Stimulated activated CD4-positive, alpha-beta T cell treated with anti-CD3 and anti-CD28 coated beads, TNF-alpha, amount 100 ng/mL, for 4 hours (primary cell): ENCODE measurements at places on chromosomes 1 and 21.

GRCh38 chr1:209383422-209383821, 200.1 kb upstream of the CAMK1G start:
- DNase-seq = no peak

- DNase-seq = no peak
These were observed 21.1 kb upstream of the ZBTB21 start for GRCh38 chr21:42031241-42031640.

- DNase-seq = no peak
These were observed 4.3 kb downstream of the INKA2 start for GRCh38 chr1:111734856-111735255.

- DNase-seq = no peak
These were observed 207.9 kb upstream of the C1orf87 start for GRCh38 chr1:60281360-60281932.

DNA sequence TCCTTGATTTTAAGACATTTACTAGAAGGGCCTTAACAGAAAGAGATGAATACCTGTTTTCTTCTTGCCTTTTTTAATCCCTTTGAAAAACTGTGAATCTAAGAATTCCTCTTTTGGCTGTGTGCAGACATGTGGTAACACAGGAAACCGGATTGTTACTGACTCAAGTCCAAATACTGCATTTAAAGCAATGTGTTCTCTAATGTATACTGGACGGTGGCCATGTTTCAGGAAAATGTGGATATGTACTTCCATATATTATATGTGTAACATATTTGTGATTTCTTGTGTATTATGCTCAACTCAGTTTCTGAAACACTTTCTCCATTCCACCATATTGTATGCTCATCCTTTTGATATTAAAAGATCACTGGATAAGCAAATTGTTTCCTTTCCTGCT, 185.1 kb downstream of the LRRC7 start:
- DNase-seq = no peak

GRCh38 chr1:46017876-46018503, 114.4 kb downstream of the PIK3R3 start:
- no peak for DNase-seq

GRCh38 chr1:97334454-97334853, 586.4 kb downstream of the DPYD start:
- DNase-seq = no peak

DNA sequence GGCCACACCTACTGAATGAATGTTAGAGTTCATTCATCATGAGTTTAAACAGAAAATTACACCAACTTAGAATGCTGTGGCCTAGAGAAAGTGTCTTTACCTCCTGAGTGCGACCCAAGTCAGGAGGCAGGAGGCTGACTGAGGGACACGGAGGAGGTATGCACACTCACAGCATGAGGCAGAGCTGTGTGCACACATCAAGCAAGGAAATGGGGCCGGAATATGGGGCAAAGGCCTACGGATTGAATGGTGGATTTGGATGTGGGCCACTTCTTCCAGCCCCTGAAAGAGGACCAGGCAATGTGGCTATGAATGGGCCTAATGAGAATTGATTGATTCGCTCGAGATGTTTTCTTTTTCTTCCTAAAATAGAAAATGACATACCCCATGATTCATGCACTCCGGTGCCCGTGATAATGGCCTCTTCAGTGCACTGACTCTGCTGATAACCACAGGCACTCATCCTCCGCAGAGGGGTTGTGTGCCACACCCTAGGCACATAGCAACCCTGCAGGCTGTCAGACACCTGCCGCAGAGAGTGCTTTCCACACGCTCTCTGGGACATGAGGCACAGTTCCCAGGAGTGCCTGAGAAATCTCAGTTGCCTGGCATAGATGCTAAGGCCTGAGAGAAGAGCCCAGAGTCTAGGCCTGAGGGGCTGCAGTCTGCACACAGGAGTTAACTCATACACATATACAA, 155.5 kb downstream of the GLUL start:
- no peak for DNase-seq

DNA sequence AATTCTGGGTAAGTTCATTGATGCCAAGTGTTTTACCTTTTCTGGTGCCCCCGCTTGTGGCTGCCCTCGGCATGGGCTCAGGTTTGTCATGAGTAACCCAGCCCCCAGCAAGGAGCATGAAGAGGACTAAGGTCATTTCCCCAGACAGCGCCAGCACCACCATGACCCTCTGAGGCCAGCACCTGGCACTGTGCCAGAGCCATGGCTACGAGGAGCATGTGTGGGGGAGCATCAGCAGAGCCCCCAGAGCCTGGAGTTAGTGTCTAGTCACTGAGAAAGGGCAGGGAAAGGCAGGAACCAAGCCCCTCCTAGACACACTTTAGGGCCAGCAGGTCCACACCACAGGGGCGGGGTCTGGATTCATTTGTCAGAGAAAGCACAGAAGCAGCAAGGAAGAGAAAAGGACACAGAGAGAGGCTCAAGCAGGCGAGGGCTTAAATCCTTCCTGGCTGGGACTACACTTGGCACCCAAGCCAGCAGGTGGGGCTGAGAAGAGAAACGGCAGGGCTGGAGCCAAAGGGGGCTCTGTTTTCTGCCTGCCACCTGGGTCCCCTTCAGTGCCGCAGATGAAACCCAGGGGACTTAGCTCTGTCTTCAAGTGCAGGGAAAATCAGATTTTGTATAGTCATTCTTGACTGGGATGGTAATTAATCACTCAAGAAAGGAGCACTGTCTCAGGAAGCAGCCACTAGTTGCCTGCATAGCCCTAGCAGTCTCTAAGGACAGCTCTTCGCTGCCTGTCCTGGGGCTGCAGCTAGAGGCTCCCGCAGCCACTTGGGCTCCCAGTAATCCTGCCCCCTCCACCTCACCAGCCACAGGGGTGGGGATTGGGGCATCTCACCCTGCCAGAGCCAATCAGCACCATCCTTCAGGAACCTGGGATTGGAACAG, 79.6 kb upstream of the ZC3H12A start:
- DNase-seq = no peak

GRCh38 chr1:97505816-97506215, 415.0 kb downstream of the DPYD start:
- DNase-seq = no peak

DNA sequence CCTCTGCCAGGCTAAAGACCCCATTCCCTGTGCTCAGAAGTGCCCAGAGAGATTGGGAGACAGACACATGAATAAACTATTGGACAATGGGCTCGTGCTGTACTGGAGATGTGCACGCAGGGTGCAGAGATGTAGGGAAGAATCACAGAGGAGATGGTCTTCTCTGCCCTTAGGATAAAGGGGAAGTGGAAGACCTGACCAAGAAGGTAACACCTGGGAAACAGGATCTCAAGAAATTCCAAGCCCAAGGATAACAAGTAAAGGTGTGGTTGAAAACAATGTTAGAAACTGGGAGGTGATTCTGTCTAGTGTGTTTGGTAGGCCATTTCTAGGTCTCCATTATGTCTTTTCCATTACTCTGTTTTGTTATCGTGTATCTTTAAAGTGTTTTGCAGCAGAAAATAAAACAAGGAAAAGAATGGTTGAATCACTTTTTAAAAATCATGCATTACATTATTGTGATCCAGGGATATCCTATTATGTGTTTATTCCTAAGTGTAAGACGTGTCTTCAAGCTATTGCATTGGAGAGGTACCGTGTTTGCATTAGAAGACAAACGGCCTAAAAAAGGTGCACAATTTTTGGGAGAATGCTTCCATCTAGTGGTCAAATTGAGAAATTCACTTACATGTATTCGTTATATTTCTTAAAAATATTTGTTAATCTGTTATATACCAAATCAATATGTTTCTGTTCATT, 40.8 kb upstream of the KCTD3 start:
- no peak for DNase-seq

GRCh38 chr21:42735944-42736343, 82.5 kb downstream of the PDE9A start:
- no peak for DNase-seq

- no peak for DNase-seq
These were observed 607.0 kb downstream of the NPHP4 start for GRCh38 chr1:5385096-5385799.

GRCh38 chr1:20280341-20280740, 10.3 kb upstream of the VWA5B1 start:
- DNase-seq = no peak

DNA sequence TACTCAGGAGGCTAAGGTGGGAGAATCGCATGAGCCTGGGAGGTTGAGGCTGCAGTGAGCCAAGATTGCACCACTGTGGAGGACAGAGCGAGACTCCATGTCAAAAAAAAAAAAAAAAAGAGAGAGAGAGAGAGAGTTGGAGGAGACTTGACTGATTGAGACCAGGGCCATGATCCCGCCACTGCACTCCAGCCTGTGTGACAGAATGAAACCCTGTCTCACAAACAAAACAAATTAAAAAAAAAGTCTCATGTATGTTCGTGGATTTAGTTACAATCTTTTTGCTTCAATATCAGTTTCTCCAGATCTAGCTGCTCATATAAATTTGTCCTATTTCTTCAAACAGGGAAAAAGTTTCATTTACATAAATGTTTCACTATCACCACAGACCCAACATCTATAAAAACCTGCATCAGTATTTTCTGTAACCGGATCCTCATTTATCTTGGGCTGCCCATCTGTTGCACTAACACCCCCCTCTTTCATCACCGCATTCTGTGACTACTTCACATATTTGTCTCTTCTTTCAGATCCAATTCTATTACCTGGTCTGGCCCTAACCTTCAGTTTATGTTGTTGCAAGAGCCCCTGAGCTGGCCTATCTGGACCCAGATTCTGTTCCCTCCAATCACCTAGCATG, 127.0 kb downstream of the GREM2 start:
- no peak for DNase-seq

DNA sequence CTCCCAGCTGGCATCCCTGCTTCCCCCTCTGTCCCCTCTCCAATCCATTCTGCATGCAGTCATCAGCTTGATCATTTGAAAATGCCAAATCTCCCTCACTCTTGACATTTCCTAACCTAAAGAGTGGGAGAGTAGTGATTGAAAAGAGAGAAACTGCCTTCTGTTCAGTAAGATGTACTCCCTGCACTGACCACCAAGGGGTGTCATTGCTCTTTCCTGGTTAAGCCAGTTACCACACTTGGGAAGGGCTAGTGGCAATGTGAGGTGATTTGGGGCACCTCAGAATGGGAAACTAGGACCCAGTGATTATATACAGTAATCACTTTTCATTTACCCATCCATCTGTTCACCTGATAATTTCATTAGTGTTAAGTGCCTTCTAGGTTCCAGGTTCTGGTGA, 6.9 kb upstream of the TMEM269 start:
- DNase-seq = no peak

GRCh38 chr21:42356650-42357049, 5.9 kb upstream of the TFF2 start:
- DNase-seq = no peak

- no peak for DNase-seq
These were observed 37.3 kb upstream of the LPAR3 start for GRCh38 chr1:84930329-84930728.

- no peak for DNase-seq
These were observed 8.1 kb downstream of the SNX7 start for GRCh38 chr1:98669355-98670296.

DNA sequence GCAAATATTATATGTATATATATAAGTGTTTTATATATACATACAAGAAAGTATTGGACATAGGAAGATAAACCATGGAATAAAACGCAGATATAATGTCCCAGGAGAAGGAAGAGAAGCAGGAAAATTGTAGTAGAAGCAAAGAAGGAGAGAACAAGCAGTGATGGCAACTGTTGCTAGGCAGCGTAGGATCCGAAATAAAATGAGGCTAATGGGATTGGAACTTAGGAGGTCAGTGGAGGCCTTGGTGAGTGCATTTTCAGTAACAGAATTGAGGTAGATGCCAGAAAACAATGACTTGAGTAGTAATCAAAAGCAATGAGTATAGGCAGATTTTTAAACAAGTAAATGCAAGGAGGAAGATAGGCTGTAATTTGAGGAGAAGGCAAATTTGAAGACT, 265.8 kb downstream of the LRRC7 start:
- DNase-seq = no peak

- DNase-seq = no peak
These were observed 24.0 kb upstream of the CPT2 start for GRCh38 chr1:53172426-53173128.

DNA sequence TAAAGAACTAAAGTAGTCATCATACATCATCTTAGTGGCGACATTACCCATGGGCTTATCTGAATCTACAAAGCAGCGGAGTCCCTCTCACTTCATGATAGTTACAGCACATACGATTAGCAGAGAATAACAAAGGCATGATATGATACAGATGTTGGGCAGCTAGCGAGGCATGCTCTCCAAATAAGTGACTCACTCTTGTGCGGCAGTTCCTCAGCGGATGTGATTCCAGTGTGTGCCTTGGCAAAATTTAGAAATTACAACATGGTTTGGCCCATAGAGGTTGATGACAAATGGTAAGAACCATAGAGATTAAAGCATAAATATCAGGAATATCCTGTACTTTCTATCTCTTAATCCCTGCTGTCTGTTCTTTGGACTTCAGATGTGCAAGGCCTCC, 48.1 kb upstream of the PAXBP1 start:
- no peak for DNase-seq

- DNase-seq = no peak
These were observed 245.9 kb downstream of the PRDM2 start for GRCh38 chr1:13945856-13946255.

DNA sequence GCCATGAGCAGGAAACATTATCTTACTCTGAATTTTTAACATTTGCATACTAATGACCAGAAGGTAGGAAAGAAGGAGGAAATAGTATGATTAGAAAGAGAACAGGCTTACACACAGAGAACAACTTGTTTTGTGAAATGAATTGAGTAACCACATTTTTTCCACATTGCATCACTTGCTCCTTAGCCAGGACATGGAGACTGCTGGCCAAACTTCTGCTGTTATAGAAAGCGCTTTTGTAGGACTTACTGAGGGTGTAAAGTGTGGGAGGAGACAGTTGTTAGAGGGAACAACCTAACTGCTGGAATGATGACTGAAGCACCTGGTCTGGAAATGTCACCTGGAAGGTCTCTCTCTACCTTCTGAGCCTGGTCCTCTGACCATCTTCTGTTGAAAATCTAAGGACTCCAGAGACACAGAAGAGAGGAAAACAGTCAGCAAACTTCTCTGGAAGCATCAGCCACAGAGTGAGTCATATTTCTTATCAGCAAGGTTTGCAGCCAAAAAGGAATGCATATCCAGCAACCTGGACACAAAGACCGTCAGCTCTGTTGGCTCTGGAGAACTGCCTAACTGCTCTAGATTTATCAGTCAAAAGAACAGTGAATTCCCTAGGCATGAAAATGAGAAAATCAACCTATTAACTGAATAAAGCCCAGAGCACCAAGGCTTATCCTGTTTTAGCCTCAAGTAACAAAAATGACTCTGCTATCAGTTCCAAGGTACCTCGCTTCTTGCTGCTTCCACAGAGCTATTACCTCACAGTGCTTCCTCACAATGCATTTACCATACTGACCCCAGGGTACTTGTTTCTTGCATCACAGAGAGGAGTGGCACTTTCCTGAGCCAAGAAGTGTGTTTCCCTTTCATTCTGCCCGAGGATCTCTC, 88.0 kb upstream of the SLFNL1 start:
- no peak for DNase-seq

GRCh38 chr1:243482141-243483022, 226.5 kb downstream of the SDCCAG8 start:
- DNase-seq = no peak

- DNase-seq = no peak
These were observed 553.8 kb upstream of the PRMT6 start for GRCh38 chr1:106502659-106503058.

DNA sequence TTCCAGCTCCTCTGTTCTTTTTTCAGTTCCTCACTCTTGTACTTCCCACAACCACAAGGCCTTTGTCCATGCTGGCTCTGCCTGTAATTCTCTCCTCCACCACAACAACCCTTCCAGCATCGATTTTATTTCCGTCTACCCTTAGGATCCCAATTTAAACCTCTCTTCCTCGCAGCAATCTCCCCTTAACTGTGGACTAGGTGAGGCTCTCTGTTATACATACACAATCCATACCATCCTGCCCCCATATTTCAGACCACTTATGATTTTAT, 90.4 kb upstream of the ZC3H11B start:
- no peak for DNase-seq
